ENCODE measurements at places on chromosomes 11 and 22. TPM values are rescaled to one million over a fixed set of nuclear protein-coding genes. Genes with fewer than 3 reads are reported as not detected.

The KREMEN1 gene
- 17.4 TPM for total RNA-seq

The NRXN2 gene
- 220 TPM for total RNA-seq

The CCDC87 gene
- 1.1 TPM for total RNA-seq

- peak; percentile 78 for DNase-seq
These were observed 651 bp downstream of the CRYAB start for GRCh38 chr11:111910676-111911562.

DNA sequence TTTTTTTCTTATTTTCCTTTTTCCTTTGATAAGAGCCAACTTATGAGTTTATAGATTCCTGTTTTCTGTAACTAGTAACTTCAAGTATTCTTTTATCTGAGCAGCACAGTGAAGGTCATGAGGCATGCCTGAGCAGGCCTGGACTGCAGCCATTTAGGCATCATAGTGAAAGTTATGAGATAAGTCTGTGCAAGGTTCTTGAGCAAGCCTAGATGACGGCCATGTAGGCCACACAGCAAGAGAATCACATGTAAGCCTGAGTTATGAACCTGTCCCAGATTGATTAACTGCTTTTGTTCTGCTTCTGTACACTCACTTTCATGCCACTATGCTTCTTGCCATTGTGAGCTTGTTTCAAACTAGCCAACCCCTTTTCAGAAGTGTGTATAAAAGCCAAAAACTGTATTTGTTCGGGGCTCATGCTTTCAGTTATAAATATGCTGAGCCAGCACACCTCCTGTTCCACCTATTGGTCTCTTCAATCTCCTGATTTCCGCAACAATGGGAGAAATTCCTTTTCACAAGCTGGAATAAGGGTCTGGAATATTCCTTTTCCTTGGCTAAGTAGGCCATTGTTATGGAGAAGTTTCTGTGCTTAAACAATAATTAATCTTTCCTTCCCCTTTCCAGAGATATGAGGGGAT, 745.7 kb downstream of the FAM181B start:
- no peak for DNase-seq

GRCh38 chr22:21622011-21622918, 7.6 kb downstream of the YDJC start:
- no peak for DNase-seq

DNA sequence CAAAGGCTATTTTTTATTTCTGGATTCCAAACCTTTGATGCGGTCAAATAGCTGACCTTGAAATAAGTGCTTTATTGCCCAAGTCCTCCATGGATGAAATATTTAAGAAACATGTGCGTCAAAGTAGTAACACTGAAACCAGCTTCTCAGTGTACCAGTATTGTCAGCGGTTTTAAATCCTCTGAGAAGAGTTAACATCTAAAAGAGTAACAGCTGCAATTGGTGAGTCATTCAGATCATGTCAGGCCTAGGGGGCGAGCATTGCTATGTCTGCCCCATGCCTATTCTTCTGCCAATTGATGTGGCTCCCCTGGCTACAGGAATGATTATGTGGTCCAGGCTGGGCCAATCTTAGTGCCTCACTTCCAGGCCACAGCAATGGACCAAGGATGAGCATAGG, 263.3 kb upstream of the SORL1-AS1 start:
- no peak for DNase-seq

GRCh38 chr11:117610045-117610444, 187.0 kb downstream of the DSCAML1 start:
- DNase-seq, result no peak

GRCh38 chr22:45304971-45305370, 4.8 kb upstream of the FAM118A start:
- no peak for DNase-seq

DNA sequence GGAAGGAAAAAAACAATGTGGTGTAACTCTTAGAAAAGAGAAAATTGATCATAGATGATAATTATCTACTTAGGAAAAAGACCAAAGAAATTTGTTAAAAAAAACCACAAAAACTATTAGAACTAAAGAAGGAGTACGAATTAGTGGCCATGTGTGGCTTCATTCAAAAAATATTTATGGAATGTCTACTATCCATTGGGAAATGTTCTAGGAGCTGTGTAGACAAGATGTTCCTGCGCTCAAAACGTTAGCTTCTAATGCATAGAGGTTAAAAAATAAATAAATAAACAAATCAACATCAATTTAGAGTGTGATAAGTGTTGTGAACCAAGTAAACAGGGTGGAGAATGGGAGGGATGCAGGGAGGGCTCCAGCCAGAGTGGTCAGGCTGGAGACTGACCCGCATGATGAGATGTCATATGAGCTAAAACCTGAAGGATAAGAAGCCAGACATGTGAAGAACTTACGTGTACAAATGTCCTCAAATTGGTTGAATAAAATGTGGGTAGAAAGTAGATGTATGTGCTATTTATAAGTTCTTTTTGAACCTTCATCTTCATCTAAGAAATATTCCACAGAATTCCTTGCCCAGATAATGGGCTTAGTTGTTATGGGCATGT, 4.3 kb upstream of the EXPH5 start:
- no peak for DNase-seq

GRCh38 chr22:17823964-17824363, 49.7 kb upstream of the BID start:
- no peak for DNase-seq
